ENCODE measurements at places on chromosomes 3 and 15.

GRCh38 chr3:143956838-143957237 is 14.8 kb upstream of the DIPK2A start:
- no peak for DNase-seq

DNA sequence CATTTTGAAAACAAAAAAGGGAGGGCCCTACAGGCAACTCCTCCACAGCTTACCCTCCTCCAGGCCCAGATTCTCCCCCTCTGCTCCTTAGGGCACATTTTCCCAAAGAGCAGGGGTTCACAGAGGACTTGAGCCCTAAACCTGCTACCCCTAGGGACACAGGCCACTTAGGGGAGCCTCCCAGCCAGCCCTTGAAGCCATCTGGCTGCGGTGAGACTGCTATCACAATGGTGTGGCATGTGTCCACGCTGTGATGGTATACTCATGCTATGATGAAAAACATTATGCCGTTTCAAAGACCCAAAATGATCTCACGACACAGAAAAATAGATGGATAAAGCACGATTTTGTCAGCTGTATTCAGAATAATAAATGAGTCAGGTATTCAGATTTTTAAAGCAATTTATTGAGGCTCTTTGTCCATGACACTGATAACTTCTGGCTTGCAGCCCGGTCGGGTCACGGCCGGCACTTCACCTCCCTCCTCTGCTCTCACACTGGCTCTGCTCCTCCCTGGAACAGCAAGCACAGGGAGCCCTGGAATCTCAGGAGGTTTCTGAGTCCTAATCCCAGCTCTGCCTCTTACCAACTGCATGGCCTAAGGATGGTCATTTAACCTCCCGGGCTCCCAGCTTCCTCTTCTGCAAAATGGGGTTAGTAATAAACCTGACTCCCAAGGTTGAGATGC is 115.3 kb downstream of the MEGF11 start:
- no peak for DNase-seq

GRCh38 chr3:114762144-114762543 is 384.9 kb downstream of the ZBTB20 start:
- DNase-seq = no peak

GRCh38 chr3:109355625-109356441 is 18.5 kb upstream of the DPPA4 start:
- no peak for DNase-seq

DNA sequence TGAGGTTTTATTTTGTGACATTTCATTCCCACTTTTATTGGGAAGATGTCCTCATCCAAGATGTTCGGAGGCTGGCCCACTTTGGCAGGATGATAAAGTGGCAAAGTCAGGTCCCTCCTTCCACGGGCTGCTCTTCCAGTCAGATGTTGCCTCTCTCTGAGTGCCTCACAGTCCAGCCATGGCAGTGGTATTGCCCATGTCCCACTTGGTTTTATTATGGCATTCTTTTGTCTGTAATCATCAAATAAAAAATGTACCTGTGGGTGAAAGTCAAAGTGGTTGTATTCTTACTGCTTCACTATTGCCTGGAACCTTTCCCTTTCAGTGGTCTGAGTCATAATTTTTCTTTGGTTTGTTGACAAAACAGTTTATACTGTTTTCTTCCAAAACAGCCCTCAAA is 20.2 kb downstream of the ARNT2 start:
- DNase-seq = no peak

- DNase-seq = no peak
Measured at GRCh38 chr3:123876858-123877257, 7.3 kb downstream of the MYLK start.

- no peak for DNase-seq
Measured at GRCh38 chr15:89936051-89936785, 23.5 kb upstream of the ARPIN start.

GRCh38 chr3:138271189-138271794 is 58.4 kb downstream of the NME9 start:
- no peak for DNase-seq

GRCh38 chr3:191210032-191210431 is 11.0 kb downstream of the OSTN start:
- DNase-seq = no peak

DNA sequence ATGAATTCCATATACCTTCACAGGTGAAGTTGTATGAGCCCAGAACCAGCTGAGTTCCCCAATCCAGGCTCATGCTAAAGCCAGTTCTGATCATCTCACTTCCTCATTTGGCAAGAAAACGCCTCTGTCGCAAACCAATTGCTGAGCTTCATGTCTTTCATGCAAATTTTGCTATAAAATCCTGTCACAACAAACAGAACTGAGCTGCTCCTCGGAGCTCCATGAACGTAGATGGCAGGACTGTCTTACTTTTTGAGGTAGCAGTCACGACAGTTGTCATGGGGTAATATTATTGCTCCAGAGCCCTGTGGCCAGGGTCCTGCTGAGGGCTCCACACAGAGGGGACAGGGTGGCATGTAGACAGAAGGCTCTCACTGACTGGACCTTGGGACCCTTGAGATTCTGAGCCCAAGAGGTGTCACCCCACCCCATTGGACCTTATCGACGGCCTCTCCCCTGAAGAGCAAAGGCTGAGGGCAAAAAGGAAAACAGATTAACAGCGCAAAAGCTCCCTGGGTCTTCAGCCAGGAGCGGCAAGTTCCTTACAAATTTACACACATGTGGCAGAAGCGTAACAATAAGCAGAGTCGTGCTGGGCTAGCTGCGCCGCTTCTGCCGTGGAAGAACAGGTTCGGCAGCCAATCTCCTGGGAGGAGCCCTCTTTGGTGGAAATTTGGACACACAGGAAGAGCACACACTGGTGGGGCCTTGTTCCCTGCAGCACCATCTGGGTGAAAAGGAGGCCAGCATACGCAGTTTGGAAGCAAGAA is 249.2 kb downstream of the OPA1 start:
- no peak for DNase-seq

DNA sequence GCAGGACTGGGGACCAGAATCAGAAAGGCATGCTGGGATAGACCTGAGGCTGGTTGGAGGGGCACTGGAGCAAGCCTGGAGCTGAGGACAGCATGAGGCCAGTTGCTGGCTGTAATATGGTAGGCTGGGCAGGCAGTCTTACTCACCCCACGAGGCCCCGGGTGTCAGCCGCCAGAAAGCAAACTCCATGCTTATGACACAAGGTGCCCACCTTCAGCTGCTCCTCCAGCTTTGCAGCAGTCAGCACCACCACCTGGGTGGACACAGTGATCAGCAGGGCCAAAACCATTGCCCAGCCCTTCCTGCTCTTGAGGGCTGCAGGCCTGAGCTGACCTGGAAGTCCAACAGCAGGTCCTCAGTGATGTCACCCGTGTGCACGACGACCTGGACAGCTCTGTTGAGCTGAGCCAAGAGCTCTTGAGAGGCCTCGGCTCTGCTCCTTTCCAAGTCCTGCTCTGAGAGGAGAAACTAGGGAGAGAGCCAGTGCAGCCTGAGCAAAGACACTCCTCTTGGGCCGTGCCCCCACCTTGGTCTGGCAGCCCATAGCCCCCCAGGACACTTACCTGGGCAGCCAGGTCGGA is 747 bp downstream of the UBA7 start:
- DNase-seq = no peak

- no peak for DNase-seq
Measured at GRCh38 chr3:127679534-127680145, 6.9 kb downstream of the ABTB1 start.

GRCh38 chr3:70308760-70309159 is 3.7 kb downstream of the MDFIC2 start:
- DNase-seq = no peak

- DNase-seq = no peak
Measured at GRCh38 chr15:59678620-59679019, 10.5 kb downstream of the BNIP2 start.

DNA sequence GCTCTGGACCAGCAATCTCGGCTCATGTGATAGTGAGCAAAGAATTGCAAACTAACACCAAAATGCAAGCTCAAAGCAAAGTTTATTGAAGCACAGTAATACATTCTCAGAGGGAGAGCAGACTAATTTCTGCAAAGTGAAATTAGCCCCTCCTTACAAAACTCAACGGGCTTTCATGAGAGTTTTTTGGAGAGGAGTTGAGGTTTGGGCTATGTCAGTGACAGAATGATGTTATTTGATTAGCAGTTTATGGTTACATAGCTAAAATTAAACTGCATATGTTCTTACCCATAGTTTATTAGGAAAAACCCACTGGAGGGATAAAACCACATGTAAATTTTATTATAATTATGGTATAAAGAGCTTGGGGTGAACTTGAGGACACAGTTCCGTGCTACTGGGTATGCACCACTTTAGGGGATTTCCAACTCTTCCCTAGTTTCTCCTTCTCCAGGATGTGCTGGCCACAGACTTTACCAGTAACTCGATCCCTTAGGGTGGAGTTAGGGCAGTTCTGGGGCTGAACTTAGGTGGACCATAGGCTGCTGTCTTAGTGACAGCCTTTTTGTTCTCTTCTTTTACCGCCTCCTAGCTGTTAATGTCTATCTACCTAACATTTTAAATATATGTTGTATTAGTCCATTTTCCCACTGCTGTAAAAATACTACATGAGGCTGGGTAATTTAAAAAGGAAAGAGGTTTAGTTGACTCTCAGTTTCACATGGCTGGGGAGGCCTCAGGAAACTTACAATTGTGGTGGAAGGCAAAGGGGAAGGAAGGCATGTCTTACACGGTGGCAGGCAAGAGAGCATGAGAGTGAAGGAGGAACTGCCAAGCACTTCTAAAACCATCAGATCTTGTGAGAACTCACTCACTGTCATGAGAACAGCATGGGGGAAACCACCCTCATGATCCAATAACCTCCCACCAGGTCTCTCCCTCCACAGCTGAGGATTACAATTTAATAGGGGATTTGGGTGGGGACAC is 8.9 kb upstream of the AADACL2 start:
- no peak for DNase-seq

DNA sequence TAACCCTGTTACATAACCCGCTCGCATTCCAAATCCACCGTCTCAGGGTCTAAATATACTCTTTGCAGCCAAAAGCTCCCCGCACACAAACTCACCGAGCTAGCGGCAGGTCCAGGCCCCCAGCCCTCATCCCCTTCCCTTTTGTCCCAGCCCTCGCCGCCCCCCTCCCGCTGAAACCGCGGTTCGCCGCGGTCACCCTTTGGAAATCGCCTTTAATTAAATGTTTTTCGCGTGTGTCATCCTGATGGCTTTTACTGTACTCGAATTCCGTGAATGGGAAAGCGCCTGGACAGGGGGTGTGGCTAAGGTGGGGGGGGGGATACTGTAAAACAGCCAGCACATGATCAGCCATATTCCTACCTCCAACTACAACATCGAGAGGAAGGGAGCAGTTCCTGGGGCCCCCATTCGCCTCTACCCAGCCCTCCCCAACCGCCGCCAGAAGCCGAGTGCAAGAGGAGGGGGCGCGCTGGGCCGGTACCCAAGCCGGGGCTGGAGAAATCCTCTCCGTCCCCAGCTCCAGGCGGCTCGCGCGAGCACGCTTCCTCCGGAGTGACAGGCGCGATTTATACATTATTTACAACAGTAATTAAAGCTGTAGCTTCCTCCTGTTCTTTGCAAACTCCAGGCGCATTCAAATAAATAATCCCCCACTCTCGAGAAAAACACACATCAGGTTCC is 1.7 kb downstream of the RORA start:
- DNase-seq = no peak

DNA sequence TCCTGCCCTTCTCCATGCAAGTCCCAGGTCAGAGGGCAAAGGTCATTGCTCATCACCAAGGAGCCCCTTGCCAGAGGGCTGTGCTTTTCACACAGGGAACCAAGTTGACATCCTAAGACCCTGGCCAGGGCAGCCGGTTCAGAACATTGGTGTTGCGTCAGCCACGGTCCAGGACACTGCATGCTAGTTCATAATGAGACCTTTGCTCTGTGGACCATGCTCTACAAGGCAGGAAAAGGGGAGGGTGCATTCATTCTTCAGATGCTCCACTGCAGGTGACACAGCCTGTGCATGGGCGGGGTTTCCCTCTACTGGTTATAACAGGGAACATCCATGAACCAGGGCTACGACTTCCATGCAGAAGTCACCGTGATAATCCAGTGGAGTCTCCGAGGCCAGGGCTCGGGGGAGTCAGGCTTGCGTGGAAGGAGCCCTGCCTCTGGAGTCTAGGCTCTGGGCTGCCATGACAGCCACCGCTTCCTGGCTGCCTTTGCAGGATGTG is 81.6 kb downstream of the OCA2 start:
- no peak for DNase-seq

GRCh38 chr15:28873006-28873405 is 12.8 kb upstream of the APBA2 start:
- DNase-seq = no peak

- no peak for DNase-seq
Measured at GRCh38 chr3:10936686-10937085, 55.9 kb upstream of the SLC6A1 start.

- no peak for DNase-seq
Measured at GRCh38 chr3:24529210-24529609, 34.6 kb upstream of the THRB start.

DNA sequence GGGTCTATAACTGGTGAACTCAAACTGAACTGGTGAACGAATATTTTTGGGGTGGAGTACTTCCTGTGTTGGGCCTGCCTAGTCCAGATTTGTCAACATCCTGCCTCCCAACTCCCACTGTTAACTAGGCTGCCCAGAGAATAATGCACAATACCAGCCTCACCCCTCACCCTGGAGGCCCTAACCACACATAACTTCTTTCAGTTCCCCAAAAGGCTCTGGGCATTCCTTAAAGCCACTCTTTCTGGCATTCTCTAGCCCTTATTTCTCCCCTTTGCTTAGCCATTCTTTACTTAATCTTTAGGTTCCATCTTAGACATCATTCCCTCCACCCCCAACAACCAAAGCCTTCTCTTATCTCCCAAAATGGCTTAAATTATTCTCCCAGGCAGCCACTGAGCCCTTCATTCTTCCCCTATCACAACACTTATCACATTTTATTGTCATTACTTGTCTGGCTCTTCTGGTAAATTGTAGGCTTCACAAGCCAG is 9.1 kb upstream of the SEC11A start:
- DNase-seq = no peak

- no peak for DNase-seq
Measured at GRCh38 chr15:85485956-85486567, 105.7 kb downstream of the AKAP13 start.

GRCh38 chr15:71784719-71785118 is 25.6 kb upstream of the NR2E3 start:
- DNase-seq = no peak

DNA sequence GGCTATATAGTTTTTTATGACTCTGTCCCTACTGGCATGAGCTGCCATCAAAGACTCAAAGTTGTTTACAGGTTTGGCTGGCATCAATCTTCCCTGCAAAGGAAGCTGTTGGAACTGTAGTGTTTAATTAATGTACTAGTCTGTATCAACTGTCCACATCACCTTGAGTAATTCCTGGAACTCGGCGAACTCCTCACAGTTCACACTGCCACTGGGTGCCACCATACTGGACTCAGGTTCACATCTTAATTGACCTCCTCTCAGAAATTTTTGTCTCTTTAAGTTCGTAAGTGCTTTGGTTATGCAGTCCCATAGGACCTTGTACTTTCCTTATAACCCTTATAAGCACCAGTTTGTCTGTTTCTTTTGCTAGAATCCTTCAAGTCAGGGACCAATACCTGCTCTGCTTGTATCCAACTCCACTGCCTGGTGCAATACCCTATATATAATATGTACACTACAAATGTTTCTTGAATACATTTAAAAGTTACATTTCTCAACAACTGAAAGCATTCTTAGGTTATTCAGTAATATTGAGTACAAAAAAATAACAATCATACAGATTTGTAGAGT is 3.2 kb downstream of the HIGD1A start:
- DNase-seq = no peak
